ENCODE measurements at places on chromosomes 16 and 17.

- DNase-seq: no peak
Observed at GRCh38 chr17:81908793-81909192, 2.4 kb downstream of the PCYT2 start.

- peak; percentile 91 for DNase-seq
Observed at GRCh38 chr17:3048727-3049471, 14.5 kb downstream of the OR1D5 start.

DNA sequence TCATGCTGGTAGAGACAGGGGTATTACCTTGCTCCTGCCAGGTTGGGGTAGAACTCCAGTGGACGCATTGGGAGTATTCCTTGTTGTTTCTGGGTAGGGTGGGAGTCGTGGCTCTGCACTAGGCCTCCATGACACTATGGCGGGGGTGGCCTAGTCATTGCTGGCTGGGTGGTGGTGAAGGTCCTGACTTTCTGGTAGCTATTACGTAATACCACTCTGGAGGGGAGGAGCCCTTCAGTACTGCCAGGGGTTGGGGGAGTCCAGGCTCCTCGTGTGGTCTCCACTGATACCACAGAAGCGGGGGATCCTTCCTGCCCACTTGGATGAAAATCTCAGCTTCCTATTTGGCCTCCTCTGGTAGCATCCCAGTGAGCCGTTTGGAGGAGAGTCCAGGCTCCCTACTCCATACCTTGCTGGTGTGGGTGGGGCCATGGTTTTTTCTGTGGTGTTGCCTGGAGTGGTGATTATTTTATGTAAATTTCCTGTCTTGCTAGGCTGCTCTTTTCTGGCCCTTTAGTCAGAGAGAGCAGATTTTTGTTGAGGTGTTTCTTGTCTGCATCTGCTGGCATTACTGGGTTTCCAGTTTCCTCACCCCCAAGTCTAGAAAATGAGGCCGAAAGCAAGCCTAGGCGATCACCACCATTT lies 65.8 kb upstream of the GNG13 start:
- DNase-seq: no peak

- peak; percentile 55 for DNase-seq
Observed at GRCh38 chr17:50604513-50604912, 30.2 kb upstream of the ABCC3 start.

DNA sequence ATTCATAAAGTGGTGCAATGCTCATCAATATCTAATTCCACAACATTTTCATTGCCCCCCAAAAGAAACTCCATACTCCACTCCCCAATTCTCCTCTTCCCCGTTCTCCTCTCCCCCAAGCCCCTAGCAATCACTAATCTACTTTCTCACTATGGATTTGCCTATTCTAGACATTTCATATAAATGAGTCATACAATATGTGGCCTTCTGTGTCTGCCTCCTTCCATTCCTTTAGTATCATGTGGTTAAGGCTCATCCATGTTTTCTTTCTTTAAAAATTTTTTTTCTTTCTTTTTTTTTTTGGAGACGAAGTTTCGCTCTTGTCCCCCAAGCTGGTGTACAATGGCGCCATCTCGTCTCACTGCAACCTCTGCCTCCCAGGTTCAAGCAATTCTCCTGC lies 56.3 kb upstream of the HAS3 start:
- DNase-seq: no peak

- DNase-seq: no peak
Observed at GRCh38 chr16:79601092-79601930, 774 bp upstream of the MAF start.

DNA sequence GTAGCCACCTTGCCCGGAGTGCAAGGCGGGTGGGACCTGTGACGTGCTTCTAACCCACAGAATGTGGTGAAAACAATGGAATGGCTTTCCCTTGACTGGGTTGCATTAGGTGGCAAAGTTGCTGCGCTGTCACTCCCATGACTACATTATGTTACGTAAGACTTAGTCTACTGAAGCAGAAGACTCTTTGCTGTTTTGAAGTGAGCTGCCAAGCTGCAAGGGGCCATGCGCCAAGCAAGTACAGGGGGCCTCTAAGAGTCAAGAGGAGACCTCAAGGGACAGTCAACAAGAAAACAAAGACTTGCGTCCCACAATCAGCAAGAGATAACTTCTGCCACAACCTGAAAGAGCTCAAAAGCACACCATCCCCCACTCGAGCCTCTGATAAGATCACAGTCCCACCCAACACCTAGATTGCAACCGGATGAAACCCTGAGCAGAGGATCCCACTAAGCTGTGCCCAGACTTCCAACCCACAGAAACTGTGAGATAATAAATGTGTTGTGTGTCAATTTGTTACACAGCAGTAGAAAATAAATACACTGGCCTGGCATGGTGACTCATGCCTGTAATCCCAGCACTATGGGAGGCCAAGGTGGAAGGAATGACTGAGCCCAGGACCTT lies 16.5 kb downstream of the ANKRD11 start:
- no peak for DNase-seq

DNA sequence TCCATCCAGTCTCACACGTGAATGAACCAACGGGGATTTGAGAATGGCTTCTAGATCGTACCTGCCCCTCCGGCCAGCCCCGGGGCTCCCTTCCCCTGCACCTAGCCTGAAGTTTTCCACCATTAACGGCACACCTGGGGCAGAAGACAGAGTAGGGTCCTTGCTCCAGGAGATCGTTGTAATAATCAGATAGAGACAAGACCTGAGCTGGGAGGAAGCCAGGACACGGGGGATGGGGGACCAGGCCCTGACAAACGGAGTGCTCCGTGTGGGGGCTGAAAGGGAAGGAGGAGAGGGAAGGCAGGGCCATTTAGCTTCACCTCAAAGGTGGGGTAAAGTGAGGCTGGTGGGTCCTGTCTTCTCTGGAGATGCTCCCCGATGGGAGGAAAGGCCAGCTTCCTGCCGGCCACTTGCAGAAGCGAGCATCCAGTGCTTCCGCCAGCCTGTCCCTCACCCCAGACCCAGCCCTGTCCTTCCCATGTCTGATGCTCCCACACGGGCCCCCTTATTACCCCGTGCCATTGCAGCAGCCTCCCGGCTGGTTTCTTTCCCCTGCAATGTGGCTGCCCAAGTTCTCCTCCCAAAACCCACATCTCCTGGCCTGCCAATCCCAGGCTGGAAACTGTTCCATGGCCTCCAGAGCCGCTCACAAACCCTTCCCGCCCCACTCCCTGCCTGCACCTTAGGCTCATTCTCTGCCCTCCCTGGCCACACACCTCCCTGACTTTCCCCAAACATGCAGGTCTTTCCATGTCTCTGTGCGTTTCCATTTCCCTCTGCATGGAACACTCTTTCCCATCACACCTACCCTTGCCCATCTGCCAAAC lies 79.3 kb downstream of the MRC2 start:
- DNase-seq: no peak

All from NCI-H524 treated with DMSO at 0.1 percent for 48 hours (cell line).